ENCODE measurements at places on chromosomes 4 and X. TPM values are rescaled to one million over a fixed set of nuclear protein-coding genes. Genes with fewer than 3 reads are reported as not detected.

DNA sequence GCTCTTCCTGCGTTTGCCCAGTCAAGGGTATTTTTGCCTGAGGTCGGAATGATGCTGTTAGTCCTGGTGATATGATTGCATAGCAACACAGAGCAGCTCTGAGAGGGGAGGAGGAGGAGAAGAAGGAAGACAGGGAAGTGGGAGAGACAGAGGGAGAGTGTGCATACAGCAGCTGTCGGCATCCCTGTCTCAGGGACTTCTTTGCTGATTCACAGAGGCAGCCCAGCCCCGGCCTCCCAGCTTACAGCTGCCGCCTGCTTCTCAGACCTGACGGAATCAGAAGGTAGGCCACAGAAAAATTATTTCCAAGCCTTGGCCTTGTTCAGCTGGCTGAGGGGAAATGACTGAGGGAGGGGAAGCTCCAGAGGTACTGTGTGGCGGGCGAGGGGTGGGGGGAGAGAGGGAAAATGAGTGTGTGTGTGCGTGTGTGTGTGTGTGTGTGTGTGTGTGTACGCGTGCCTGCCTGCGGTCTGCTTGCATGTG, 319 bp downstream of the DRP2 start:
- DNase-seq = no peak

DNA sequence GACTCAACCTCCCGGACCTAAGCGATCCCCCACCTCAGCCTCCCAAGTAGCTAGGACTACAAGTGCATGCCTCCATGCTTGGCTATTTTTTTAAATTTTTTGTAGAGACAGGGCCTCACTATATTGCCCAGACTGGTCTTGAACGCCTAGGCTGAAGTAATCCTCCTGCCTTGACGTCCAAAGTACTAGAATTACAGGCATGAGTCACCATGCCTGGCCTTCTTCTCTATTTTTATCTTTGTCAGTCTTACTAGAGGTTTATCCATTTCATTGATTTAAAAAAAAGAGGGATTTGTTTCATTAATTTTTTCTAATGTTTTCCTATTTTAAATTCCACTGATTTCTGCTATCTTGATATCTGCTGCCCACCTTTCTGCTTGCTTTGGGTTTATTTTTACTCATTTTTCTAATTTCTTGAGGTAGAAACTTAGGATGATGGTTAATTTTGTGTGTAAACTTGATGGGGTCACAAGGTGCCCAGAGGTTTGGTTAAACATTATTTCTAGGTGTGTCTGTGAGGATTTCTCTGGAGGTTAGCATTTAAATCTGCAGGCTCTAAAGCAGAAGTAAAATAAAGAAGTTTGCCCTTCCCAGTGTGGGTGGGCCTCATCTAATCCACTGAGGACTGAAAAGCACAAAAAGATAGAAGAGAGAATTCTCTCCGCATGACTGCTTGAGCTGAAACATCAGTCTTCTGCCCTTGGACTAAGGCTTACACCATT, 116.2 kb upstream of the DCLK2 start:
- DNase-seq = no peak

The FGF16 gene
- total RNA-seq = not detected

GRCh38 chrX:37787423-37787869, 7.6 kb downstream of the CYBB start:
- no peak for DNase-seq

The GLRA2 gene
- total RNA-seq = not detected

The SLC10A4 gene
- not detected for total RNA-seq

The PABPC1L2B gene
- total RNA-seq = not detected

GRCh38 chrX:144918936-144919335, 328.4 kb upstream of the SPANXN1 start:
- no peak for DNase-seq

The P2RY4 gene
- total RNA-seq = 0.42 TPM

The TLR7 gene
- 2.0 TPM for total RNA-seq

The RTL3 gene
- total RNA-seq = not detected

DNA sequence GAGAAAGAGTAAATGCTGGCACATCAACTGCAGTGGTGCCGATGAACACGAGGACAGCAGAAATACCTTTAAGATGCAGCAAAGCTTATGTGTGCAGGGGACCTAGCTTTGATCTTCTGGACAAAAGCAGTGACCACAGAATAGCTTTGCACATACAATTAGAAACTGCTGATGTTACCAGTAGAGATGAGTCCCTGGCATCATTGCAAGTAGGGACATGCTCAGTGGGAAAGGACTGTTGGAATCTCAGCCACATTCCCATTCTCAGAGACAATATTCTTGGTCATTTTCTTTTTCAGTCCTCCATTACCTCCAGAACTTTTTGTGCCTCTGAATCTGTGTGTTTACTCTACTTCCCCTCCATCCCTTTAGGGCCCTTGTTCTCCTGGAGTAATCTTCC, 16.9 kb upstream of the PDLIM3 start:
- DNase-seq = no peak

GRCh38 chrX:789096-789495, 158.5 kb downstream of the SHOX start:
- peak; percentile 37 for DNase-seq

DNA sequence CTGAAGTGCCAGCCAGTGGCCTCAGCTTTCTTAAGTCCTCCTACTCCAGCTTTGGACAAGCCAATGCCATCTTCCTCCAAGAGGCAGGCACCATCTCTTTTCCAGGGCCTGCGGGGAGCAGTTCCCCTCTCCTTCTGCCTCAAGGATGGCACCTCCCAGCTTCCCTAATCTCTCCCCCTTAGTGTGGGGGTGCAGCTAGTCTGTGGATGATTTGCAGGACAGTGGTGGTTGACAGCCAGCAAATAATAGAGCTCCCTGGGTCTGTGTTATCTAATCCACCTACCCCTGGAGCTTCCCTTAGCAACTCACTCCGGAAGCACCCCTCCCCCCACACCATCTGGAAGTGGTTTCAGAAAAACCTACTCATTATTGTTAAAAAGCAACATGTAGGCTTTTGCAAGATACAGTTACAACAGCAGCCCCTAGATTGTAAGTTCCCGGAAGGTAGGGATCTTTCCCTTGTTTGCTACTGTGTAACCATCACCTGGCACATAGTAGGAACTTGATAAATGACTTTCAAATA, 247.1 kb downstream of the BCOR start:
- DNase-seq = no peak

GRCh38 chr4:22635692-22636091, 57.0 kb upstream of the GBA3 start:
- no peak for DNase-seq

The HSFX4 gene
- not detected for total RNA-seq

DNA sequence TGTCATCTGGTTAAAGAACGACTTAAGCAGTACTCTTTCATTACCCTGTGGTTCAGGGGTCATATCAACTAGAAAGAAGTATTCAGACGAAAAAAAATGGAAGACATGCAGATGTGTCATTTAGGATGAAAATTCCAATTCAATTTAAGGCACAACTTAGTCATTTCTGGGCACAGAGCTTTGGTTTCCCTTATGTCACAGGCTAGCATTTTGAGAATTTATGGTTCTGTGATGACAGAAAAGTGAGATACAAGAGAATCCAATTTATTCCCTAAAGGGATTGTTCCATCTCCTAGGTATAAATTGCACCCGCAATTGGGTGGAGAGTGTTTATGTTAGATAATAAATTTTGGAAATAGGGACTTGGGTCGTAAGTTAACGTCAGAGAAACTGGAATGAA, 306.6 kb downstream of the STK32B start:
- no peak for DNase-seq

DNA sequence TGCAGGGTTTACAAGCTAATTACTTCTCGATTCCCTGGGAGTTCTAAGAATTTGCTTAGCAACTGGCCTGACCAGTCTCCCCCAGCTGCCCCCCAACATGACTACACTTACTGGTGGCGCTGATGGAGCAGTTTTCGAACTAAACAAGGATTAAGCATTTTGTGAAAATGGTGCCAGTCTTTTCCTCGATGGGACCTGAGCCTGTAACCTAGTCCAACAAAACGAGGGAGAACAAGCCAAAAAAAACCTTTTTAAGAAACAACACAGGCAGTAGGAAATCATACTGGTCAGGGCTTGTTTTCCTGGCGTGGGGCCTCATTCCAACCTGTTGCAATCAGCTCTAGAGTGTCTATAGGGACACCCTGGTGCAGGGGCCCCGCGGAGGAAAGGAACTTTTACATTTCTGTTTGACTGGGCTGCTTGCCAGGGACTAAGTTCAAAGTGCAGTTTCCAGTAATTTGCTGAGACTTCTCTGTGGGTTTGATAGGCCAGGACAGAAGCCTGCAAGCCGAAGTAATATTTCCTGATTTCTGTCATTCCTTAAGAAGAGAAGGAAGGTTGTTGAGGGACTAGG, 158.7 kb downstream of the SPRY1 start:
- DNase-seq = peak; percentile 93

The MXRA5 gene
- total RNA-seq = 3.5 TPM

The MAP3K15 gene
- 0.10 TPM for total RNA-seq

- DNase-seq = no peak
Measured at GRCh38 chr4:146343199-146343598, 128.9 kb downstream of the REELD1 start.

DNA sequence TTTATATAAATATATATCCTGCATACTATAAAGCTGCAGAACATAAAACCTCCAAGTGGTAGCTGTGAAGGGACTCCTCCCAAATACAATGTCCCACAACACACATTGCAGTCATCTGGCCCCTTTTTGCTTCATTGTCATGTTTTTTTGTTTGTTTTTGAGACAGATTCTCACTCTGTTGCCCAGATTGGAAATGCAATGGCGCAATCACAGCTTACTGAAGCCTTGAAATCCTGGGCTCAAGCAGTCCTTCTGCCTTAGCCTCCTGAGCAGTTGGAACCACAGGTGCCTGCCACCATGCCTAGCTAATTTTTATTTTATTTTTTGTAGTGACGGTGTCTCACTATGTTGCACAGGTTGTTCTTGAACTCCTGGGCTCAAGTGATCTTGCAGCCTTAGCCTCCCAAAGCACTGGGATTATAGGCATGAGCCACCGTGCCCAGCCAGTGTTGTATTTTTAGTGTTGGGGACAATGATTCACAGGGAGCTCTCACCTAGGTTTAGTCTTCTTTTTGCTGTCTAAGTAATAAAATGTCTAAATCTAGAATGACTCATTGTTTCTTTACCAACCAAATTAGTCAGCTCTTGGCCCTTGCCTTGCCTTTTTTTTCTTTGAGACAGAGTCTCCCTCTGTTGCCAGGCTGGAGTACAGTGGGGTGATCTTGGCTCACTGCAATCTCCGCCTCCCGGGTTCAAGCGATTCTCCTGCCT, 24.0 kb upstream of the XIAP start:
- no peak for DNase-seq

The FRMD7 gene
- not detected for total RNA-seq

DNA sequence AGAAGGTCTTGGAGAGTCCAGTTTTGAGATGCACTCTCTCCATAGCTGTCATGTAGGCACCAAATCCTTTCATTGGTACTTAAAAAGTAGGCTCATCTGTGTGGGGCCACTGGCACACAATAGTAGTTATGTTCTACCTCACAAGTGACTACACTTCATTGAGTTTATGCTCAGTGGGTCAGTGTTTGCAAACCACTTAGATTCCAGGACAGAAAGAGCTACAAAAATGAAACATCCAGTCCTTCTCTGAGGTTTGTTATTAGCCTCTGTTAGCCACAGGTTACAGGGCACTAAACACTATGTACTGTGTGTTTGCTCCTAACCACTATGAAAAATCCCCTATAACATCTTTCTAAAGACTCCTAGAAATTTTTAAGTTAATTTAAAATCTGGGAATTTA, 13.8 kb downstream of the RAB28 start:
- DNase-seq = no peak

- no peak for DNase-seq
Measured at GRCh38 chr4:46385235-46385634, 4.7 kb downstream of the GABRA2 start.

The ZNF732 gene
- 0.16 TPM for total RNA-seq

- no peak for DNase-seq
Measured at GRCh38 chrX:10769195-10769594, 148.8 kb upstream of the MID1 start.

DNA sequence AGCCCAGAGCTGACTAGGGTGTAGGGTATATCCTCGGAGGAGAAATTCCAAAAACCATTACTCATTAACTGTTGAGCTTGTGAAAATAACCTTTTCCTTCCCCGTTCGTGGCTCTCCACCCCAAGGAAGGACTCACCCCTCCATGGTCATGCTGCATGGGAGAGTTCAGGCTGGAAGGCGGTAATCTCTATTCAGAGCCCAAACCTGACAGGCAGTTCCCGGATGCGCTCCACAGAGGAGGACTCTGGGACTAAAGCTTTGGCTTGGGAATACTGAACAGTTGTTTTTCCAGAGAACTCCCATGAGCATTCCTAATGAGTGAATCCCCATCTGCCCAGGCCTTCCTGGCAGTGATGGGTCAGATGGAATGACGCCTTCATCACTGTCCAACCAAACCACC, 125.4 kb downstream of the BCOR start:
- DNase-seq = no peak

The SORCS2 gene
- 1.9 TPM for total RNA-seq

The FOXR2 gene
- total RNA-seq = not detected

DNA sequence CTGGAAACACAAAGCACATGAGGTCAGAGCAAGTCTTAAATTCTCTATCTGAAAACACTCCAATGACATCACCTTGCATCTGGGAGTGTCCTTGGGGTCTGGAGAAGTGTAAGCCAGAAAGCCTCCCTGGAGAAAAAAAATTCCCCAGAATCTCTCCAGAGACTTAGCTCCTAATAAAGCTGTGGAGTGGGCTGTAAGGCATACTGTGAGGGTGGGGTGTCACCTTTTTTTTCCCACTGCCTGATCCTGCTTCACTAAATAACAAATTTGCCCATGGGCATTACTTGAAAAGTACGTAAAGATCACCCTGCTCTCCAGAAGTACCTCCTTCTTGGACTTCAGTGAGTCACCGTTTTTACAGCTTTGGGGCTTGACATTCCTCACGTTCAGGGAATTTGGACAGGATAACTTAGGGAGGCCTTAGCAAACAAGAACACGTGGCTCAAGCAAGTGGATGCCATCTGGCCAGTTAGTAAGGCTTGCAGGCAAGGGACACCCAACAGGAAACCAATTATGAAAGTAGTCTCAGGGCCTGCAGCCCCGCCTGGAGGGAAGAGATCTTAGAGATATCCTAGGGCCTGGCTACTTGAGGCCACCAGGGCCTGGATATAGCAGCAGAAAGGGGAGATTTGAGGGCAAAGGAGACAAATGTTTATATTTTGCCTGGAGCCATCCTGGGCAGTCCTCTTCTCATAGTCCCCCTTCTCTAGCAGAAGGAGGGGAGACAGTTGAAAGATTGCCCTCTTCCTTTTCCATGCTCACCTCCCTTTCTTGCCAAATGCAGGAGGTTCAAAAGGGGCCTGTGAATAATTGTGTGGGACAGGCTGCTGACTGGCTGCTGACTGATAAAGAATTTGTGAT, 60.1 kb upstream of the PLAC1 start:
- no peak for DNase-seq

DNA sequence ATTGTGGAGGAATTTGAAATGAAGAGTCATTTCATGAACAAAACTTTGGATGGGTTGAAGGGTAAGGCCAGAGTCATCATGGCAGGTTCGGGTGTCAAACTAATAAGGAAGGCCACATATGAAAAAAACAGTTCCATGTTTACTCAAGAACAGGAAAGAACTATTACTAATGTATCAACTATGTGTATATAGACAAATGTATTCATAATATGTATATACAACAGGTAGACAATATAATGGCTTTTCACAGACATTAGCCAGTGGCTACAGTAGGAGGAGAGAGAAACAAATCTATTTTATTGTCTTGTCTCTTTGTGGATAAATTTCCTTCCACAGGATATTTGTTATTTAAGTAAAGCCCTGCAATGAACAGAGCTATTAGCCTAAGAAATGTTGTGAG, 101.1 kb downstream of the CBLL2 start:
- no peak for DNase-seq

The SLC2A9 gene
- 5.5 TPM for total RNA-seq

The SLC30A9 gene
- 31.5 TPM for total RNA-seq

- no peak for DNase-seq
Measured at GRCh38 chrX:135596495-135596894, 76.0 kb downstream of the INTS6L start.

Measured in mesenteric fat pad (tissue), 1 donor.